ENCODE measurements at places on chromosomes 7 and 10.

DNA sequence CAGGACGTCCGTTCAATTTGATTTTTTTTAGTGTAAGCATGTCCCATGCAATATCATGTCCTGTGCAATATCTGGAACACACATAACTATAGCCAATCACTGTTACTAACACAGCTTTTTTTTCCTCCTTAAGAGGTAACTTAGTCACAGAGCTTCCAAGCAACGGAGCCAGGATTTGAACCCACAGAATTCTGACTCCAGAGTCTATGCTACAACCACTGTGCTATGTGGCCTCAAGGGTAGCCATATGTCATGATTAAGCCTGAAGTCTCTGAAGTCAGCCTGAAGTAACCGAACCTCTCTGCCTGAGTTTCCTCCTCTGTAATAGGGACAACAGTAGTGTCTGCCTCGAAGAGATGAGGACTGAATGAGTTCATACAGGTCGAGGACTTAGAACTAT, 42.2 kb upstream of the TCF7L2 start:
- no peak for DNase-seq

- DNase-seq: no peak
These were observed 16.7 kb downstream of the INPP5A start for GRCh38 chr10:132554053-132554990.

DNA sequence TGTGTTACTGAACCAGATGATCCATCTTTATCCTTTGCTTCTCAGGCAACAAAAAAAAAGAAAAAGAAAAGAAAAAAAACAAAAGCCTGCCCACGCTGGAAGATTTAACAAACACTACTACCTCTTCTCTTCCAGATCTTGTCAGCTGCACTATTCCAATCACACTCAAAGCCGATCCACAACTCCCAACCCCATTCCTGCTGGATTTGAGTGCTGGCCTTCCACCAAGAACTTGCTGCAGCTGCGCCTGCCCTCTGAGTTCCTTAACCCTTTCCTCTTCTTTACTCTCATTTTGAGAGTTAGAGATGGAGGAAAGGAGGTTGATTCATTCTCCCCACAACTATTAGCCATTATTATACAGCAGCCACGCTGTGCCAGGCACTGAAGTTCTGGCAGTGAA, 16.0 kb upstream of the ITGA8 start:
- DNase-seq: no peak

DNA sequence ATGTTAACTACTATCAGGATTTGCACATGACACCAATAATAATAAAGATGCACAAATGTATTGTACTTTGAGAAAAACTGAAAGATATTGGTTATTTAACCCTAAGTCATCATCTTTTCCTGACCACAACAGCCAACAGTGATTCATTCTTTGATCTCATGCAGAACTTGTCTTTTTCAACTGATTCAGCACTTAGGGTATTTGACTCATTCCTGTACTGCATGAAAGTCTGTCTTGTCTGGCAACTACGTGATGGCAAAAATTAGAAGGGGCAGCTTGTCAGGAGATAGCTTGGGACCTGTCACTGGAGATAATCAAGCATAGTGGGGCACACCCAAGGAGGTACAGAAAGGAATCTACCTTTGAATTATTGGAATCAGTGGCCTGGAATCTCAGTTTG, 77.8 kb upstream of the LRRC17 start:
- no peak for DNase-seq

DNA sequence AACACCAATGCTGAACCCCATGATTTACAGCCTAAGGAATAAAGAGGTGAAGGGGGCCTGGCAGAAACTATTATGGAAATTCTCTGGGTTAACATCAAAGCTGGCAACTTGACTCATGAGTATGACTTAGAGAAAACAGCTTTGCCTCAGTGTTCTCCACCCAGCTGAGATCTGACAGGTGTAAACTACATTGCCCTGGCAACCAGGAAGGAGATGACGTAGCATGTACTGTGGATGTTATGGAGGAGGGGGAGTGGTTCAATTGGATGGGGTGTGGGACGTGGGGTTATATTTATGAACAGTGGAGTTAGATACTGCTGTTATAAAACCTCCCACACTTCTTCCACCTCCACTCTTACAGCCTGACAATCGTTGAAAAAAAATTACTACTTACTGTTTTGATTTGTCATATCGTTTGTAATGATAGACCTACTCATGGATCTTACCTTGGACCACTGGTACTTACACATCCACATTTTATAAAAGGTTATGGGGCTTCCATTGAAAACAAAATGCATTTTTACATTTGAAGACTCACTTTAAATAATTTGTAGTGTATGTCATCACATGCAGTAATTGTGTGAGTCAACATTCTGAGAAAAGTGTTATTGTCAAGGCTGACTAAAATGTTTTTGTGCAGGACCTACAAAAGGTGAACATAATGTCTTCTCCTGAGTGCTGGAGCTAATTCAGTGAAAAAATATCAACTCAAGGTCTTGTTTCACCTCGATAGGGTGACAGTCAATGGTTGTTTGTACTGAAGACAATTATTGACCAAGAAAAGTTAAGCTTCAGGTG, 6.4 kb downstream of the OR2F1 start:
- DNase-seq: no peak

- DNase-seq: peak; percentile 40
These were observed 162.9 kb downstream of the GRK5 start for GRCh38 chr10:119370111-119370741.

DNA sequence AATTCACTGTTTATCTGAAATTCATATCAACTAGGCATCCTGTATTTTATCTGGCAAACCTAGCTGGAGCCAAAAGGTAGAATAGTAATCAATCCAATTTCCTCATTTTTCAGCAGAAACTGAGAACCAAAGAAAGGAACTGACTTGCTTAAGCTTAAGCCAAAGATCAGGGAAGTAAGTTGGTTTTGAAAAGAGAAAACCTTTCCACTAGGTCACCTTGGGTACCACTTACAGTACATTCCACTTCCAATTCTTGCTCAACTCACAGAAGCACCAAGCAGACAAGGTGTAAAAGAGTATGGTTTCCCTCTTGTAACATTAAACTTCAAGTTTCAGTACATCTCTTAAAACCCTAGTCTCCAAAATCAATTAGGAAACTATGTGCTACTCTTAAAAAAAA, 79.6 kb downstream of the ZFAND4 start:
- DNase-seq: no peak

DNA sequence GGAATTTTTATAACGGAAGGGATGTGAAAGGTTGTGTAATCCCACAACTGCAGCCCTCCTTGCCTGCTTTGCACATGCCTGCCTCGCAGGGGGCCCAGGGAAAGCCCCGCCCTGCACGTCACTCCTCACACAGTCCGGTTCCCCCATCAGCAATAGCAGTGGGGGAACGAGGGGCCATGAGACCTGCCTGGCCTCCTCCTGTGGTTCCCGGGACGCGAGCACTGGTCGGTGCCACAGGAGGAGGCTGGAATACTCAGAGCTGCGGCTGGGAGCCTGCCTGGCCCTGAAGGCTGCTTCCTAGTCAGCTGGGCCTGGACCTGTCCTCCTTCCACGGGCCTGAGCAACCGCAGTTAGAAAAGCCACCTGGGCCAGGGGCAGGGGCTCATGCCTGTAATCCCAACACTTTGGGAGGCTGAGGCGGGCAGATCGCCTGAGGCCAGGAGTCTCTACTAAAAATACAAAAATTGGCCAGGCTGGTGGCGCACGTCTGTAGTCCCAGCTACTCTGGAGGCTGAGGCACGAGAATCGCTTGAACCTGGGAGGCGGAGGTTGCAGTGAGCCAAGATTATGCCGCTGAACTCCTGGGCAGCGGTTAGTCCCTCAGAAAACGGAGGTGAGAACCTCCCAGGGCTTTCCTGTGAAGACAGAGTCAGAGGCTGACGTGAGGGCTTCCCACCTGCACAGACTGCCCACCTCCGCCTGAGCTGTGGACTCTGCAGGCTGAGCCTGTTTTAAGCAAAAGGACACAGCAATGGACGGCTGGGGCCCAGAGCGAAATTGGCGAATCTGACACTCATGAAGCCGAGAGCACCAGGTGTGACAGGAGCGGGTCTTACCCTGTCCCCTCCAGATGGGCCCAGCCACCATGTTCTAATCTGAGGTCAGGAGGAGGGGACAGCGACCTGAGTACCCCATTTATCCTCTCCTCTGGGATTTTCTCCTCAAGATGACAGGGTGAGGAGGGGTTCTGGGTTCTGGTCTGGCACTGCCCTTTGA, 52.9 kb downstream of the VIPR2 start:
- DNase-seq: no peak

GRCh38 chr7:141699860-141700259, 2.1 kb downstream of the DENND11 start:
- no peak for DNase-seq

DNA sequence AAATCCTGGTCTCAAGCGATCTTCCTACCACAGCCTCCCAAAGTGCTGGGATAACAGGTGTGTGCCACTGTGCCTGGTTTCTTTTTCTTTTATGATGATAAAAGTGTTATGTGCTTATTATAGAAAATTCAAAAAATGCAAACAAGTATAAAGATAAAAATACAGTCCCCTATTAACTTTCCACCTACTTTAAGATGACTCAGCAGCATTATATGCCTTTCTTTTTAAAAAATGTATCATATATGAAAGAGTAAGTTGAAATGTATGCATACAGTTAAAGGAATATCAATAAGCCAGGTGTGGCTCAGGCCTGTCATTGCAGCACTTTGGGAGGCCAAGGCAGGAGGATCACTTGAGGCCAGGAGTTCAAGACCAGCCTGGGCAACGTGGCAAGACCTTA, 216.9 kb upstream of the GALNT17 start:
- DNase-seq: no peak

DNA sequence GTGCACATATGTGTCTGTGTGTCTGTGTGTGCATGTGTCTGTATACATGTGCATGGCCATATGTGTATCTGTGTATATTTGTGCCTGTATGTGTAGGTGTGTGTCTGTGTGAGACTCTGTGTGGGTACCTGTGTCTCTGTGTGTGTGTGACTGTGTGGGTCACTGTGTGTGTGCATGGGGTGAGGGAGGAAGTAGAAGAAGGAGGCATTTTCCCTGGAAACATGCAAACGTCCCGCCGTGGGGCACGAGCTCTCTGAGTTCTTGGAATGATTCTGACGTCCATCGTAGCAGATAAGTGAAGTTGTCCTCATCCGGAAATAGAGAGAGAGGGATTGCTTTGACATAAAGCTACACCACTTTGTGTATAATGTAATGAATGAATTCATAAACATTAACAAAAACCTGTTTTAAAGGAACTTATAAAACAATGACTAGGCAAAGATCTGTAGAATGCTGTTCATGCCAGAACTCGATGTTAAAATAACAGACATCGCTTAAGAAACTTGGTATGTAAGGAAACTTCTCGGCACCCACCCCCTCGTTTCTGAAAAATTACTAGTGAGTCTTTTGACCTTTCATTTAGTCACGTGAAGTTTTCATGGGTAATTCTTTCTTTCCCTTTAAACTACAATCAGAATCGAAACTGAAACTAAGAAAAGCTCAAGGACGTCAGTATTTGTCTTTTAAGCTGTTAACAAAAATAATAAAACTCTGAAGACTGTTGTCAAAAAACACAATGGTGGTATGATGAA, 43.6 kb upstream of the KLF6 start:
- DNase-seq: peak; percentile 62

GRCh38 chr7:93836116-93836515, 54.4 kb downstream of the TFPI2 start:
- DNase-seq: no peak

DNA sequence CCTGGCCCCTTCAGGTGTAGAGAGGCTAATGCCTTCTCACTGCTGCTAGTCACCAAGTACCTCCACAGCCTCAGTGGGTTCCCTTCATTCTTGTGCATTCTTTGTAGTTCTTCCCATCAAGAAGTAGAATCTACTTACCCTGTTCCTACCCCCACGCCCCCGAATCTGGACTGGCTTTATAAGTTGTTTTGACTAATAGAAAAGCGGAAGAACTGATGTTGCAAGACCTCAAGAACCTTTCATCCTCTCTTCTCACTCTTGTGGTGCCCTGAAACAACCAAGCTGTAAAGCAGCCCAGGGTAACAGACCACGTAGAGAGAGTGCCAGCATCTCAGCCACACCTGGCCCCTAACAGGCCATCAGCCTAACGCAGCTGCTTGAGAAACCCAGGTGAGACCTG, 23.2 kb upstream of the LAMB1 start:
- no peak for DNase-seq

- no peak for DNase-seq
These were observed 102.2 kb downstream of the MYOF start for GRCh38 chr10:93379731-93380575.

DNA sequence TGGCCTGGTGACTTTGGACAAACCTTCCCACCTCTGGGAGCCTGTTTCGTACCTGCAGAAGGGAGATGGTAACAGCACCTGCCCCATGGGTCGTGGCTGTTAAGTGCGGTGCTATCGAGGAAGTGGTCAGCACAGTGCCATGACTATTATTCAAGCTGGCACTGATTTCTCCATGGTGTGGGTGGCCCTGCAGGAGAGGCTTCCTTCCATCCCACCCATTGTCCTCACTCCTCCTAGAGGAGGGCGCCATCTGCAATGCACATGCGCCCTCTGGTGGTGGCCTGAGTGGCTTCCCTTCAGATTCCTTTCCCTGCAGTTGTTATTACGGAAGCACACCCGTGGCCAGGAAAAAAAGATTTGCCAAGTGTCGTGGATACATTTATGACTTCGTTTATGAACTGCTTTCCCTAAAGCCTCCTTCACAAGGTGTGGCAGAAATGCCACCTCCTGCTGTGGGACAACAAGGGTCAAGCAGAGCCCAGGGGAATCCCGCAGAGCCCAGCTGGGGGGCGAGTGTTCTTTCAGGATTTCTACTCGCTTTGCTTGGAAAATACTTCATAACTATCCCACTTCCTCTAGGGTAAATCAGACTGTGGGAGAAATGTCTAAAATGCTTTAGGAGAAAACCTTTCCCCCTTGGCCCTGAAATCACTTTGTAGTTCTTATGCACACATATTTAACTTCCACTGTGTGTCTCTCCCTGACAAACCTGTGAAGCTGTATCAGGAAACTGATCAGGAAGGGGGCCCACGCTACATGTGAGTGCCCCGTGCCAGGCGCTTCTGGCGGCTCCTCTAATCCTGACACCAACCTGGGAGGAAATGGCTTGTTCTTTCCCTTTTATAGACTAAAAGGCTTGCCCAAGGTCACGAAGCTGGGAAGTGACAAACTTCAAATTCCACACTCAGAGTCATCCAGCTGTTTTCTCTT, 98.0 kb upstream of the ANLN start:
- peak; percentile 83 for DNase-seq

DNA sequence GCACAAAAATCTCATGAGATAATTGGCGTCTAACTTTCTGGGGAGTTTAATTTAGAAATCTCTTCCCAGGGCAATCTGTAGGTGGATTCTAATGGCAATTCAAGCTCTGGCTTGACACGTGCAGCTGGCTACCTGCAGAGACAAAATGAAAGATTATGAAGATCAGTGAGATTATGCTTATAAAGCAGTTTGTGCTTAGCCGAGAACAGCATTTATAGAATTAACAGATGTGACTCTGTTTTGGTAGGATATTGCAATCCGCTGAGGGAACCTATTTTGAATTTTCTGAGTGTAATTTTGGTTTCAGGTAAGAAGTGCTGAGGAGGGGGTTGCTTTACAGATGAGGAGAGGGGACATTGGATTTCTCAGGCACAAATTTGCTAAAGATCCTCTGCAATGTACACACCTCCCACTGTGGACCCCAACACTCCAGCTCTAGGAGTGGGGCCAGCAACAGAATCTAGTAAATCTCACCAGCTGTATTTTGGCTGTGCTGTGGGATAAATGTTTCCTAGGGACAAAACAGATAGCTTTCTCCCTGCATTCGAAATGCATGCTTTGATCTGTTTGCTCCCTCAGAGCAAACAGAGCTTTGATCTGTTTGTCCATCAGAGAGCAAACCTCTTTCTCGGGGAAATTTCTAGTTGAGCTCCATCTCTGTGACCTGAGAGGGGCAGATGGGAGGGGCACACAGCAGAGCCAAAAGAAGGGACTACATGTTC, 7.4 kb downstream of the GJD4 start:
- DNase-seq: no peak
